AG04450 (cell line): ENCODE measurements at places on chromosomes 5 and 9.

DNA sequence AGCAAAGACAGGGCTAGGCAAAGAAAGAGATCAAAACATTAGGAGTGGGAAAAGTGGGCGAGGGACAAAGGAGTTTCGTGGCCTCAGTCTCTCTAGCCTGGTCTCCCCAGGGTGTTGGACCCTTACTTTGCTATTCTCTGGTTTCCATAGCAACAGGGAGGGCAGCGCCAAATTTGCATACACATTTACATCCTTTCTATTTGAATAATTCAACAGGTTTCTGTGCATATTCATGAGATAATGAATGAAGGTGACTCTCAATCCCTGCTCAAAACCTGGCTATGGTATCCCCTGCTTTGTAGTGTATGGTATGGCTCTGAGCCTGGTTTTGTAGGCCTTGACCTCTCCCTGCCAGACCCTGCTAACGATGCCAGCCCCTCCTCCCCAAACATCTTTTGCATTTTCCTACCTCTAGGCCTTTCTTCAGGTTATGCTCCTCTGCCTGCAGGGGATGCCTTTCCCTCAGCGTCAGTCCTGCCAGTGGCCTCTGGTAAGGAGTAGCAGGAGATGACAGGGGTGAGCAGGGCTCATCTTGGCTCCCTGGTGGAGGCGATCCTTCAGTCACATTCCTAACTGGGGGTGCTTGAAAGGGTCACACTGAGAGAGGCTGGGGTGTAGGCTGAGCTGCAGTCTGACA lies 9.8 kb downstream of the RPP25L start:
- no peak for DNase-seq

DNA sequence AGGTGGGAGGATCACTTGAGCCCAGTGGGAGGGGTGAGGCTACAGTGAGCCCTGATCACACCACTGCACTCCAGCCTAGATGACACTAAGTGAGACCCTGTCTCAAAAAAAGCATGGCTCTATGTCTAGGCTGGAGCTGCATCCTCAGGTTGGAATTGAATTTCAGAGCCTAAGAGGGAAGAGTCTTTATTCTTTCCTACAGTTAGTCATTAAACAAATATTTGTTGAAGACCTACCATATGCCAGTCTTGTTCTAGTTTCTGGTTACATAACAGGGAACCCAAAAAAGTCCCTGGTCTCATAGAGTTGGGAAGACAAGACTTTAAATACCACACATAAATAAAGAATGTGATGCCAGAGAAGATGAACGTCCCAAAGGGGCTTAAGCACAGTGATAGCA lies 6.9 kb upstream of the GRPEL2 start:
- DNase-seq: no peak

- no peak for DNase-seq
Measured at GRCh38 chr9:1956958-1957357, 58.2 kb upstream of the SMARCA2 start.

DNA sequence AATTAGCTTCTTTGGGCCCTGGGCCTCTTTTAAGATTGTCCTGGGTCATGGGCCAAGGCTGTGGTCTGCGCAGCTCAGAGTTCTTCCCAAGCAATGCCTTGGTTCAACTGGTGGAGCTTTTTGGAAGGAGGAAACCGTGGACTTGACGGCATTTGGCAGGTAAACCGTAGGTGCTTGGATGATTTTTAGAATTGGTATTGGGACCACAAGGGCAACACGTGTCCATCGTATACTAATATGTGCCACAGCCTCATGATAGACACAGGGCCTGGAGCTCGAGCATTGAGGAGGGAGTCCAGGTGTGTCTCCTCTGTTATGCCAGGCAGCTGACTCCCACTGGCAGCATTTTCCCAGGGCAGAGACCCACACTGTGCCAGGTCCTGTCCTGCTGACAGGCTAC lies 120.9 kb upstream of the PITX1 start:
- no peak for DNase-seq

DNA sequence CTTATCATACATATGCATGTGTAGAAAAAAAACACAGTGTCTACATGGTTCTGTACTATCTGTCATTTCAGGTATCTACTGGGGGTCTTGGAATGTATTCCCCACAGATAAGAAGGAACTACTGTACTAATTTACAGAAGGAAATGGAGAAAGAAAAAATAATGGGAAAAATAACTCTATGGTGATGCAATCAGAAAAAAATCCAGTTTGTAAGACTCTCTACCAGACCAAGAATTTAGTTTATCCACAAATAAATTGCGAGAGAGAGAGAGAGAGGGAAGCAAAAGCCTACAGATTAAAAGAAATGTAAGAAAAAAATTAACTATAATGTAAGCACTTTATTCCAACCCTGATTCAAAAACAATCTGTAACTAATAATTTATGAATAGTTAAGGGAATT lies 708.6 kb upstream of the ZNF608 start:
- DNase-seq: no peak

DNA sequence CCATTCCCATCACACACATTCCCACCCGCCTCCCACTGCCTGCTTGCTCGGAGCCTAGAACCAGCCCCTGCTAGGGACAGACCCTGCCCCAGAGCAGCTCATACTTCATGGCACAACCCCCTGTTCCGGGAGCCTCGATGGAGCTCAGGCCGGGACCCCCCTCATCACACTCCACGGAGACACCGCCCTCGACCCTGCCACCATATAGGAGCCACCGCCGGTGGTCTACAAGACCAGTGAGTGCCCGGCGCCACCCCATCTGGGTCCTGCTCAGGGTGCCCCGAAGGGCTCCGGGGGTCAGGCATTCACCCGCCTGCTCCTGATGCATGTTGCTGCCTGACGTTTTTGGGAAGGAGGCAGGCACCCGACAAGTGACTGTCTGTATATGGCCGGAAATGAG lies 65.5 kb upstream of the RXRA start:
- no peak for DNase-seq
